CD14-positive monocyte (primary cell): ENCODE measurements at places on chromosomes 5 and 9.

DNA sequence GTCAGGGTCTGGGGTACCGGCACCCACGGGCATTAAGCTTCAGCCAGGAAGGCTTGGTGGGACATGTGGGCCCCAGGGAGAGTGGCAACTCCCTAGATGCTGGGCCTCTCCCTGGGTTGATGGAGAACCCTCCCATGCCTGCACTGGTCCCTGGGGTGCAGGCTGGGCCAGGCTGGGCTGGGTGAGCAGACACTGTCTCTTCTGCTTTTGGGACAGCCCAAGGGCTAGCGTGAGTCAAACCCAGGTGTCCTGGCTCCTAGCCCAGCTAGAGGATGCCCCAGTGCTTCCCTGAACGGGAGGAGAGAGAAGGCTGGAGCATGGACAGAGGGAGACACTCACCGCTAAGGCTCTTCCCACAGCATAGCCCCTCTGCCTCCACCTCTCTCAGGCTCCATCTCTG is 5.7 kb upstream of the AQP7 start:
- no peaks in the 10 kb centered on the region for H3K27me3 ChIP-seq
- no peak for DNase-seq
- no peaks in the 10 kb centered on the region for H3K36me3 ChIP-seq
- H3K4me3 ChIP-seq = no peak overlapping the region

- H3K4me1 ChIP-seq = no peaks in the 10 kb centered on the region
- no peak overlapping the region for H3K4me3 ChIP-seq
- no peak for DNase-seq
- peaks cover 58% of the 10 kb centered on the region for H3K36me3 ChIP-seq
- no peaks in the 10 kb centered on the region for H3K27me3 ChIP-seq
Observed at GRCh38 chr5:62395210-62395950, 8.3 kb downstream of the DIMT1 start.

GRCh38 chr9:133558191-133559126 is 24.0 kb downstream of the ADAMTSL2 start:
- no peak overlapping the region for H3K27ac ChIP-seq
- no peaks in the 10 kb centered on the region for H3K36me3 ChIP-seq
- peak; percentile 41 for DNase-seq
- H3K4me1 ChIP-seq = peaks cover 12% of the 10 kb centered on the region
- peak overlapping the region; percentile 59 for H3K4me3 ChIP-seq

DNA sequence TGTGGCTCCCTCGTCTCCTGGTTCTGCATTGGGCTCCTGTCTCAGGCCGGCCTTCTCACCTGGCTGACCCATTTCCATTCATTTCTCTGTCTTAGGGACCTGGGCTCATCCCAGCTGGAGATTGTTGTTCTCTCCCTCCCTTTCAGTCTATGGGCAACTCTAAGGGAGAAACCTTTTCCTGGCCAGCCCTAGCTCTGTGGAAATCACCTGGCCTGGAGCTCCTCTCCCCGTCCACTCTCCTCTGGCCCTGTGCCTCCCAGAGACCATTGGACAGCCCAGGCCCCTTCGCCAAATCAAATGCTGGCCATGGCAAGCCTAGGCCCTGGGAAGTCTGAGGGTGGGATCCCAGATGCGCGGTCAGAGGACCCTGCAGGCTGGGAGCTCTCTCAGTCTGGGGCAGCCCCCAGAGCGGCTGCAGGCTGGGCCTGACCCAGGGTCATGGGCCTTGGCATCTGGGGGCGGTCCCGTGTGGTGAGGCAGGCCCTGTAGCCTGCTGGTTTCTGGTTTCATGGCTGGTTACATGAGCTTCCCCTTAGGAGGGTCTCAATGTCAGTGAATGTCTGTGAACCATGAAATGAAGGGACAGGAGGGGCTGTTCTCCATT is 253.5 kb downstream of the AOPEP start:
- H3K4me1 ChIP-seq = no peaks in the 10 kb centered on the region
- no peak overlapping the region for H3K4me3 ChIP-seq
- H3K27me3 ChIP-seq = no peaks in the 10 kb centered on the region
- no peak for DNase-seq
- no peaks in the 10 kb centered on the region for H3K36me3 ChIP-seq

- H3K27me3 ChIP-seq = no peaks in the 10 kb centered on the region
- DNase-seq = no peak
Observed at GRCh38 chr5:3853362-3853761, 257.7 kb downstream of the IRX1 start.

DNA sequence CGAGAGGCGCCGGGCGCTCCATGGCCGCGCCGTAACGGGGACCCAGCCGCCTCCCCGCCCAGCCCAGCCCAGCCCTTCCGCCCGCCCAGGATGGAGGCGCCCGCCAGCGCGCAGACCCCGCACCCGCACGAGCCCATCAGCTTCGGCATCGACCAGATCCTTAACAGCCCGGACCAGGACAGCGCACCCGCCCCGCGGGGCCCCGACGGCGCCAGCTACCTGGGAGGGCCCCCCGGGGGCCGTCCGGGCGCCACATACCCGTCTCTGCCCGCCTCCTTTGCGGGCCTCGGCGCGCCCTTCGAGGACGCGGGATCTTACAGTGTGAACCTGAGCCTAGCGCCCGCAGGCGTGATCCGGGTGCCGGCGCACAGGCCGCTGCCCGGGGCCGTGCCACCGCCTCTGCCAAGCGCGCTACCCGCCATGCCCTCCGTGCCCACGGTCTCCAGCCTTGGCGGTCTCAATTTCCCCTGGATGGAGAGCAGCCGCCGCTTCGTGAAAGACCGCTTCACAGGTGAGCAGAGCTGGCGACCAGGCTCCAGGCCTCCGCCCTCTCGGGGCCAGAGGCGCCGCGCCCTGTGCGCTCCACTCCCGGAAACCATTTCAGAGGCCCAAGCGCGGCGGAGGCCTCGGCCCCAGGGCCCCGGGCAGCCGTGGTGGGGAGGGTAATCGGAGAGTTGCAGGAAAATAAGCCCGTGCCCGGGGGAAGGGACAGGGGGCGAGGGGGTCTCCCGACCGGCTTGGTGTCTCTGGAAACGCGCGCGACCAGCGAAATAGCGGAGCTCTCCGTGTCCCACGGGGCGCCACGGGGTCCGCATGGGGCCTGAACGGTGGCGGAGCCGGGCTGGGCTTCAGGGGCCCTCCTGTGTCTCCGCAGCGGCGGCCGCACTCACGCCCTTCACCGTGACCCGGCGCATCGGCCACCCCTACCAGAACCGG is 496 bp downstream of the TLX3 start:
- no peak for DNase-seq
- peaks cover 37% of the 10 kb centered on the region for H3K4me1 ChIP-seq
- H3K27me3 ChIP-seq = peaks cover 96% of the 10 kb centered on the region
- no peak overlapping the region for H3K4me3 ChIP-seq

DNA sequence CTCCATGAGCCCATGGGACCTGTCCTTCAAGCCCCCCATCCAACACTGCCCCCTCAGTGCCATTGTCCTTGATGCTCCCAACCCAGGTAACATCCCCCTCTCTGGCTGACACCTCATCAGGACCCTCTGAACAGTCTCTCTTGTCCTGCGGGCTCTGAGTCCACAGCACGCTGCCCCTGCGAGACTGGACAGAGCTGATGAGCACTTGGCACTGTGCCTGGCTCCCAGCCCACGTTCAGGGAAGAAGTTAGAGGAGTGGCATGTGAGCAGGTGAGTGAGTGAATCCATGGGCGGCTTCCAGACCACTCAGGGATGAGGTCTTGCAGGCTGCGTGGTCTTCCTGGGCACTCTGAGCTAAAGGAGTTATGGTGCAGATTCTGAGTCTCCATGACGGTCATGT is 70.7 kb downstream of the PAX5 start:
- H3K36me3 ChIP-seq = no peaks in the 10 kb centered on the region
- H3K27me3 ChIP-seq = no peaks in the 10 kb centered on the region
- no peaks in the 10 kb centered on the region for H3K4me1 ChIP-seq
- H3K4me3 ChIP-seq = no peak overlapping the region

DNA sequence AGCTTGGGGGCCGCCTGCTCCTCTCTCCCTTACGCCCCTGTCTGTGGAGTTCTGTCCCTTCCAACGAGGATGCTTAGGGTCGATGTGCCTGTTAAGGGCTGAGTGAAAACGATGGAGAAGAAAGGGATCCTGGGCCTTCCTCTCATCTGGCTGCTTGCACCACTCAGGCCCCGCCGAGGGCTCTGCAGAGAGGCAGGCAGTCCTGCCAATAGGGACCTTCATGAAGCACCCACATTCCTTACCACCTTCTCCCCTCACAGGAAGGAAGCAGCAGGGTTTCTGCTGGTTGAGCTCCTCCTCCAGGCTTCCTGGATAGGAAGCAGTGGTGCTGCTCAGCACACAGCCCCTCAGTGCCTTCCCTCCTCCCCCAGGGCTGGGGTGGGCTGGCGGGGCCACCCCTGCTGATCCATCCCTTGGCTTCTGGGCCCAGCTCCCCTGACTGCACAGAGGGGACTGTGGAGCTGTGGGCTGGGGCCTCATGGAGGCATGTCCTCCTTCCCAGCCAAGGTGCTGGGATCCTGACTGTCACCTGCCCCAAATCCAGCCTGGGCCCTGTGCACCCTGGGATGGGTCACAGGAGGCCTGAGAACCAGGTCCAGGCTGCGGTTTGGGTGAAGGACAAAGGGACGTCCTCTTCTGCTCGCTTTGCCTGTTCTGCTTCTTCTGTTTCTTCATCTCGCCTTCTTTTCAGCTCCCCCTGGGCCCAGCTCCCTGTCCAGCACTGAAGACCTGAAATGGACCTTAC is 50.5 kb downstream of the AHRR start:
- no peaks in the 10 kb centered on the region for H3K27me3 ChIP-seq
- no peak overlapping the region for H3K4me3 ChIP-seq
- peak; percentile 21 for DNase-seq
- peaks cover 36% of the 10 kb centered on the region for H3K4me1 ChIP-seq
- no peaks in the 10 kb centered on the region for H3K36me3 ChIP-seq

DNA sequence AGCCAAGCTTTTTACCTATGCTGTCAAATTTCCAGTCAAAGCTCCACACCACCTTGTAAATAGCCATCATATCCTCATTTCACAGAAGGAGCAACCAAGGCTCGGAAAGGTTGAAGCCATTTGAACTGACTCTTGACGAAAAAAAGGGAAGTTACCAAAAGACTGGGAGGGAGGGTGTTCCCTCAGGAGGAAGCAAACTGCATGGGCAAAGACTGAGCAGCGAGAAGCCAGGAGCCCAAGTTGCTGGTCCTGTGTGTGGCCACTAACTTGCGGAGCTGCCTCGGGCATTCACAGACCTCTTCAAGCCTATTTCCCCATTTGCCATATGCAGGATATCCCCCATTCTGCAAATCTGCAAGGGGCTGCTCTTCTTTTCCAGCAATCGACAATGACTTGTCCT is 37.4 kb downstream of the TTLL11 start:
- no peaks in the 10 kb centered on the region for H3K36me3 ChIP-seq
- H3K4me3 ChIP-seq = no peak overlapping the region
- peaks cover 8% of the 10 kb centered on the region for H3K4me1 ChIP-seq
- no peaks in the 10 kb centered on the region for H3K27me3 ChIP-seq
